Left kidney (tissue), 8 donors: ENCODE measurements at places on chromosomes 6 and 20. TPM values are rescaled to one million over a fixed set of nuclear protein-coding genes. Genes with fewer than 3 reads are reported as not detected.

GRCh38 chr20:890666-891057 lies 25.5 kb downstream of the ANGPT4 start:
- DNase-seq: no peak

GRCh38 chr20:21498635-21499034 lies 15.2 kb downstream of the NKX2-2 start:
- DNase-seq: no peak

- DNase-seq: no peak
Observed at GRCh38 chr6:45422503-45423110, 44.9 kb upstream of the SUPT3H start.

DNA sequence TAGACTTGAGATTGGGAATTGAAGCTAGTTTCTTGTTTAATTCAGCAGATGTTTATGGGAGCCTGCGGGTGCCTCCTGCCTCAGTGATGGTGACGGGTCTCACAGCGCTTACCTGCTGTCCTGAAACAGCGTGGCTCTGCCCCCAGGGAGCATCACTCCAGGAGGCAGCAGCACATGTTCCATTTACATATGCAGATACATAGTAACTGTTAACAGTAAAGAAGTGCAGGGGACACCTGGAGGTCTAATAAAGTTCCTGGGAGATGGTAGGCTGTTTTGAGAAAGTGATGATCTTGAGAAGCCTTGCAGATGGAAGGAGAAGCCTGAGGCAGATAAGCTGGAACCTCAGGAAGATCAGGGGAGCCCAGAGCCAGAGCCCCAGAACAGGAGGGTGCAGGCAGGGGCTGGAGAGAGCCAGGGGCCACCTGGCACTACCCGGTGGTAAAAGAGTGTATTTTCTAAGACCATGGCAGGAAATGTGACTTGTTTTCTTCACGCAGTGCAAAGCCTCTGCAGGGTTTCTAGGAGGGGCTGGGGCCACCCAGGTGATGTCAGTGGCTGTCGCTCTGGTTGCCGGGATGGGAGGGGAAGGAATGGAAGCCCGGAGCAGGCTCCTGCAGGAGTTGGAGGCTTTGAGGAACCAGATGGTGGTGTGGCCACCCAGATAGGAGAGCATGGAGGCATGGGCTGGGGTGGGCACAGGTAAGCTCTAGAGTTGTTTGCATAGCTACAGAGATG lies 24.2 kb upstream of the KIF25 start:
- DNase-seq: no peak

- DNase-seq: no peak
Observed at GRCh38 chr20:32970973-32971300, 33.3 kb downstream of the SUN5 start.

DNA sequence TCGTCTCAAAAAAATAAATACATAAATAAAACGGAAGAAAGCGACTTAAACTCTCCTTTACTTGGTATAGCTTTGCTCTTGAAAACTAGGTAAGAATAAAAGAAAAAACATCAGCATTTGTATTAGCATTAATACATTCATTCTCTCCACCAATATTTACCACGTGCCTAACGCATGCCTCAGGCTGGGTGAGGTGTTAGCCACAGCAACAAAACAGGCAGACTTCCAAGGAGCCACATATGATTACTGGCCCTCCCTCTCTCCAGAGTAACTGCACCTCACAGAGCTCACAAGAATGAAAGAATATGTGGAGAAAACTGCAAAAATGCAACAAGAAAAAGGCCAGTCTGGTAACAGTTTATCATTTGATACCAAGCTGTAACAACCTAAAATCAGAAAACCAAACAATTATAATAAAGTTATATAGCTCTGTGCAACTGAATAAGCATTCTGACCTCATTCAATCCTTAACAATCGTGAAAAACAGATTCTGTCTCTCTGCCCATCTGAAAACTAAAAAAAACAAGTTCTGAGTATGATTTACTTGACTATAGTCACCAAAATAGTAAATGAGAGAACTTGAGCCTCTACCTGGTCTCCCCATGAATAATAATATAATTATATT lies 5.2 kb downstream of the NAPB start:
- no peak for DNase-seq

DNA sequence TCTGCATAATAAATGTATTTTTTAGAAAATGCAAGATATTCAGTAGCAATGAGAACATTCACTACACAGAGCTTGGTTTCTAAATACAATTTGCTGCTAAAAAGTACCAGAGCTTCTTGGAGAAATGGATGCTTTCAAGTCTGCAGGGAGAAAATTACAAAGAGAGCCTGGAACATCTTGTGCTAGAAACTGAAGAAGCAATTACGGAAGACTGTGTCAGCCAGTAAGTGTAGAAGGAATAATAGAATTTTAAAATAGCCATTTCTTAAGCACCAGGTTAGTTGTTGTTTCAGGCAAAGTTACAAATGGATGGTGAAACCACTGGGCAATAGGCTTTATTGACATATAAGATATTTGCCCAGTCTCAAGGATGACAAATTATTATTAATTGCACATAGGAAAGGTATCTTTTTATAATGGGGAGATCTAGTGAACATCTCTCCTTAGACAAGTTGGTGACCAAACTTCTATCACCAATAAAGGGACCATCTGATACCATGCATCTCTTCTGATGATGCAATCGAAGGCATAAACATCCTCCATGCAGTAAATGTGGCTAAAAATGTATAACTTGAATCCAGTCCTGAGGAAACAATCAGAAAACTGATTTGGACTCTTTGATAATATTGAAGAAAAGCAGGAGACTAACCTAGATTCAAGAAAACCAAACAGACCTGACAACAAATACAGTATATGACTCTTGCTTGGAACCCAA lies 81.7 kb downstream of the ARHGAP18 start:
- DNase-seq: no peak

DNA sequence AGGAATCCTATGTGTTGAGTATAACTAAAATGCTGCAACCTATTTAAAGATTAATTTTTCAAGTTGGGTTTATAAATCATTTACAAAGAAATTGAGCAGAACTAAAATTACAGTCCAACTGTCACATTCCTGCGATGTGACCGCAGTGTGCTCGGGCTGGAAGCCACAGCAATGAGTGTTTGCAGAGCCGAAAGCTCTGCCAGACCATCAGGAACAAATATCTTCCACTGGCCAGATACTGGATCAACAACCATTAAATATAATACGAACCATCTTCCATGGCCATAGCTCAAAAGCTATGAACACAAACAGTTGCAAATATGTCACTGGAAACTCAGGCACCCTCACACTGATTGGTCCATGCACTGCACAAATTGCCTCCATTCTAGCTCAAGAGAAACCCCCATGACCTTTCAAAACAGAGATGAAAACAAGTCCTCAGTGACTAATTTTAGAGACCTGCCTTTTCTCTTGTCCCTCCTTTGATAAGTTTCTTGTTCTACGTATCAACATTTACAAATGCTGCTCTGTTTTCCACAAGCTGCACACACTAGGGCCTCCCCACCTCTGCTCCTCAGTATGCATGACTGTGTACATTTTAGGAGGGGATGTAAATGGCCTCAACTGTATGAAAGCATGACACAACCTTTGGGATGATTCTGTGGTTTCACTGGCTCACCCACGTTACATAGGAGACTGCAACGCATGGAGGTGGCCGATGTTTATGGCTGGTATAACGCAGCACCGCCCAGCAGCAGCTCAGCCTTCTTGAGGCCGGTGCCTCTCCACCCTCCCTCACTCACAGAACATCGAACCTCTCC lies 171.7 kb downstream of the WDR27 start:
- DNase-seq: no peak

DNA sequence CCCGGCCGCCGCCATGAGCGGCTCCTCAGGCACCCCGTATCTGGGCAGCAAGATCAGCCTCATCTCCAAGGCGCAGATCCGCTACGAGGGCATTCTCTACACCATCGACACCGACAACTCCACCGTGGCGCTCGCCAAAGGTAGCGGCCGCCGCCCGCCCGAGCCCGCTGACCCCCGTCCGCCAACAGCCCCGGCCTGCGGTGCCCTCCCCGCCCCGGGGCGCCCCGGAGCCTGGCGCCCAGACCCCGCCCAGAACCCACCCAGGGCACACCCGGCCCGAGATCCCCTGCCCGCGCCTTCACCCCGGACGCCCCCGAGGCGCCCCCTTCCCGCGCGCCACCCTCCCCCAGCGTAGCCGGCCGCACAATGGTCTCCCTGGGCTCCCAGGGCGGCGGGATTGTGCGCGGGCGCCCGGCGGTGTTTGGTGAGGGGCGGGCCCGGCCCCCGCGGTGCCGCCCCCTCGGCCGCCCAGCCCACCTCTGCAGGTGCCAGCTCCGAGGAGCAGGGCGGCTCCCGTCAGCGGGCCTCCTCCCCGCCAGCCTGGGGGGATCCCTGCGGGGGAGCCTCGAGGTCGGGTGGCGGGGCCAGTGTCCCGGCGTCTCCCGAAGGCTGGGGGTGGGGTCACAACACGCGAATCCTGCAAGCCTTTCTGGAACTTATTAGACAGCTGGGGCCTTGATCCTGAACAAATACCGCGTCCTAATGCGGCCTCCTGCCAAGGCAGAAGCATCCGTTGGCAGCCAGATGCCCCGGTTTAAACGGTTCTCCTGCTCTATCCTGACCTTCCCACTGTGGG lies 577 bp downstream of the LSM14B start:
- DNase-seq: no peak

DNA sequence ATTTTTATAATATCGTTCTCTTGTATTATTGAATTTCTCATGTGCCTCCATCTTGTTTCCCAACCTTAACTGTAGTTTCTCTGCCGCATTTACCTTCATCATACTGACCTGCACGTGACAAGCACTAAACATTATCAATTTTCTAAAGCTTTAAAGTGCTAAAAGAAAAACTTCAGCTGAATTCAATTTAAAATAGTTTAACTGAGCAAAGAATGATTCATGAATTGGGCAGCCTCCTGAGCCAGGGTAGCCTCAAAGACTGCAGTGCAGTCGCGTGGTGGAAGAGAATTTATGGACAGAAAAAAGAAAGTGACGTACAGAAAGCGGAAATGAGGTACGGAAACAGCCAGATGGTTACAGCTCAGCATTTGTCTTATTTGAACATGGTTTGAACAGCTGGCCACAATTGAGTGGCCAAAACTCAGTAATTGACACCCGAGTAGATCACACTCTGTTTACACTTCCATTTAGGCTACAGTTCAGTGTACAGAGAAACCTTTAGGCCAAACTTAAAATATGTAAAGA lies 4.2 kb upstream of the ZDHHC14 start:
- DNase-seq: no peak

DNA sequence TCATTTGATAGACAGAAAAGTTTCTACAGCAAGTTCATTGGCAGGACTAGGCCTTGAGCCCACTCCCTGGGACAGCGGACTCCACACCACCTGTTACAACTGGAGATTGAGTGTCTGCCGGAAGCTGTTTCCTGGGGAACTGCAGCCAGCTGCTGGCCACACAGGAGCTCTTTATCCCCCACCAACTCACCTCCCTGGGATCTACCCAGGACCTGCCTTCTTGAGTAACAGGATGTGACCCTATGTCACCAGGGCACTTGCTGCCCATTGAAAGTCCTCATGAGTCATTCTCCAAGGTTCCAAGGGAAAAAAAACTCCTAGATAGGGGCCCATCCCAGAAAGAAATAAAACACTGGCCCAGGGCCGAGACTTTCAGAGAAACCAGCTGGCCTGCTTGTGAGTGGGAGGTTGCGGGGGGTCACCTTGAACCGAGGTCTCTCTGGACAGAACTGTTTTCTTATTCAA lies 37.4 kb upstream of the SLC9A8 start:
- DNase-seq: peak; percentile 46

- DNase-seq: no peak
Observed at GRCh38 chr6:42279144-42279781, 61.6 kb upstream of the MRPS10 start.

- DNase-seq: peak; percentile 31
Observed at GRCh38 chr6:80523010-80523409, 416.5 kb downstream of the BCKDHB start.

The NKX2-4 gene
- not detected for polyA plus RNA-seq

The ULBP3 gene
- polyA plus RNA-seq: 8.5 TPM

The NRN1 gene
- 3.6 TPM for polyA plus RNA-seq

The SLC4A11 gene
- polyA plus RNA-seq: 2.3 TPM

The TCF21 gene
- 202 TPM for polyA plus RNA-seq
